Right forelimb (tissue), 1 donor: ENCODE measurements at places on chromosomes 16 and 17.

DNA sequence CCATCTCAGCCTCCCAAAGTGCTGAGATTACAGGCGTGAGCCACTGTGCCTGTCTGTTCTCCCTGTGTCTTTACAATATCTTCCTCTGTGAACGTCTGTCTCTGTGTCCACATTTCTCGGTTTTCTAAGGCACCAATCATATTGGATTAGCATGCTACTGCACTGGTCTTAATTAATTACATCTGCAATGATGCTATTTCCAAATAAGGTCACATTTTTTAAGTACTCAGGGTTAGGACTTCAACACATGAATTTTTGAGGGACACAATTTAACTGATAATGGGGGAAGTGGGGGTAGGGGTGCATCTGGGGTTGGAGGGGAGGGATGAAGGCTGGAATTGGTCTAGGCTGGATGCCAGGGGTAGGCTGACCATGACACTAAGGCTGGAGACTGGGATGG lies 102.6 kb downstream of the N4BP1 start:
- DNase-seq, result no peak

DNA sequence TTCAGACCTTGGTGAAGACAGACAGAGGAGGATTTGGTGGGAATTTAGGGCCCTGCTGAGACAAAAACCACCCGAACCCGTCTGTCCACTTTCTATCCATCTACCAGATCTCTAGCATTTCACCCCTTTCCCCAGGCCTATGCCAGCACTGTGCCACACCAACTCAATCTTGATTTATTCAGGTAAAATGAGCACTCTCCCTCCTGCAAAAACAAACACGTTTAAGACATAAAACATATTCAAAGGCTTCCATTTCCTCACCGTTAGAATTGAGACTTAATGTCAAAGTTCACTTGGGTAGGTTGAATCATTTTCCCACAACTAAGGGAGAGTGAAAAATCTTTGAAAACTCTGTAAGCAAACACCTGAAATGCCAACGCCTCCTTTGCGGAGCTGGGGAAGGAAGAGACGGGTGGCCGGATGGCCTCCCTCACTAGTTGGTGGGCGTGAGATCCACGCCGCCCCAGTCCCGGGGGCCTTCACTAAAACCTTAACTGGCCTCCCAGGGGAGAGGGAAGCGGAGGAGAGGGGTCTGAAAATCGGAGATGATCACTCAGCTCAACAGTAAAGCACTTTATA lies 862 bp downstream of the DCAKD start:
- no peak for DNase-seq

DNA sequence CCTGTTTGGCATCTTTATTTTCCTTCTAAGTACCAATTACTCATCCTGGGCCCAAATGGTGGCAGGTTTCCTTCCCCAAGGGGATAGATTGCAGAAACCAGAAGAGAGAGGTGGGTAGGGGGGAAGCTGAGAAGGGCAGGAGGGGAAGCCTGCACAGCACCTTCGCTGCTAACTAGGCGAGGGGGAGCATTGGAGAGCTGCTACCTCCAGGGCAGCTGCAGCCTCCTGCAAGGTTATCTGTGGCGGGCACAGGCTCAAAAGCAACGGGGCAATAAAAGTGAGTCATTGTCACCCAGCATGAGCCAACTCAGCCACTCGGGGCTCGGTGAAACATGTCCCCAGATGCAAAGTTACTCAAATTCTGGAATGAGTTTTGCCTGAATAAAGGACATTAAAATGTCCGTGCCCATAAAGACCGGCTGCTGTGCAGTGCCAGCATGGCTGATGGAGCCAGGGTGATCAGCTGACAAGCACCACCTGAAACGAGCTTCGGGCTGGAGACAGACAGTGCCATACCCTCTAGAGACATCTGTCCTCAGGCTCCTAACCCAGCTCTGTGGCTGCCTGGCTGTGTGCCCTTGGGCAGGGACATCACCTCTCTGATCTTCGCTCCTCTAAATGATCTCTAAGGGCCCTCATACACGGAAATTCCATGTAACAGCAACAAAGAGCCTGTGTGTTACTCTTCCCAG lies 68.1 kb upstream of the GRIN2A start:
- DNase-seq, result no peak

DNA sequence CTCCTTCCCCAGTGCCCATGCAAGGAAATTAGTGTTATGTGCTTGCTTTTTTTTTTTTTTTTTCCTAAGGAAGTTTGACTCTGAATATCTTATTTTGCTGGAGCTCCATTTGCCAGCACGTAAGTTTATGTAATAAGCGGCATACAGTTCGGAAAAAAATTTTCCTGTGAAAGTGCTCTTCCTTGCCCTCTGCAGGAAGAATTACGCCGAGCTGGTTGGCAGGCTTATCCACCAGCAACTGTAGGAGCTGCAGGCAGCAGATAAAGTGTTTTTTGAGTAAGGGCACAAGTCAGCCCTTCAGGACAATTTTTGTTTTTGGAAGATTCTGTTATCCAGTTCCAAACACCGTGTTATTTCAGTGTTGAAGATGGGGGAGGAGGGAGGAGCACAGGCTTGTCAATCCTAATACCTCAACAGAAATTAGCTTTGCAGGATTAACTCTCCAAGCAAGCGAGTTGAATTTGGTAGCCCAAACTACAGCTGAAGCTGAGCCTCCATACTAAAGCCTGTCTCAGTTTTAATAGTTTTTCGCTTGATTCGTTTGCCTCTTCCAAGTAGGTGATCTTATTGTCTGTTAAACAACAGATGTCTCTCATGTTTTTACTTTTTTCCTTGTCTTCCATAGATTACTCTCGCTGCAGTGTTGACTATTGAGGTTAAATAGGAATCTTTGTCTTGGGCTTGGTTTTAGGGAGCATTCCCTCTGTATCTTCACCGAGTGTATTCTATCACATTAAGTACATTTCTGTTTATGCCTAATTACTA lies 1.1 kb downstream of the SPECC1 start:
- peak; percentile 63 for DNase-seq

DNA sequence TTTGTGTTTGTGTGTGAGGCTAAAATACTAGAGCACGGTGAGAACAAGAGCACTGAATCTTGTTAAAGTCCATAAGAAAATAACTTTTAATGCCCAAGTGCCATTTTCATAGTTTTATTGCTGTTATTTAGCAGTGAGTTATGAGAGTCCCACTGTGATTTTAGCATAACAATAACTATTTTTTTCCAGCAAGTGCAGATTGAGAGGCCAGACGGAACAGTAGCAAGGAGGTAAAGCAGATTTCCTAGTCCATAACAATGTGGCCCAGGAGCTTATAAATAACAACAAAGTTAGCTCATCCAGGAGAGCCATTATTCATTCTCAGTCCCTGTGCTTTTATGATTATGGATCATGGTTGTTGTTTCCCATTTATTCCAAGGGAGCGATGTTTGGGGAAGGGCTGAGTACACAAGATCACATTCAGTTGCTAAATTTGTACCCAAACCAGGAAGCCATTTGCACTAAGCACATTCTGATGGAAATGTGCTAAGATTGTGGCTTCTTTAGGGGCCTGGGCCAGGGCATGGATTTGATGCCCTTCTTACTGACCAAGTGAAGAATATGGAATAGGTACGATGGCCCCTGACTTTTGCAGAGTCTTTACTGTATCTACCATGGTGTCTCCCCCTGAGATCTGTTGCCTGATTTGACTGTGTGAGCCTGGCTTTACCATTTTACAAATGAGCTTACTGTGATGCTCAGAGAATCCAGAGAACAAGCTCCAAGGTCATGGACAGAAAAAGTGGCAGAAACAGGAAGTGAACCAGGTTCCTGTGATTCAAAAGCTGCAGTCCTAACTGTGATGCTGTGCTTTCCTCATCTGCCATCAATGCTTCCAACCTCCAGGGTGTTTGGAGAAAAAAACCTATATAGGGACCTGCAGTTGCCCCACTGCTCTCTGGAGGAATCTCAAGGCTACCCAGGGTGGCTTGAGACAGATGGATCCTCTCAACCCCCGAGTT lies 204.7 kb upstream of the HSBP1 start:
- DNase-seq, result no peak

DNA sequence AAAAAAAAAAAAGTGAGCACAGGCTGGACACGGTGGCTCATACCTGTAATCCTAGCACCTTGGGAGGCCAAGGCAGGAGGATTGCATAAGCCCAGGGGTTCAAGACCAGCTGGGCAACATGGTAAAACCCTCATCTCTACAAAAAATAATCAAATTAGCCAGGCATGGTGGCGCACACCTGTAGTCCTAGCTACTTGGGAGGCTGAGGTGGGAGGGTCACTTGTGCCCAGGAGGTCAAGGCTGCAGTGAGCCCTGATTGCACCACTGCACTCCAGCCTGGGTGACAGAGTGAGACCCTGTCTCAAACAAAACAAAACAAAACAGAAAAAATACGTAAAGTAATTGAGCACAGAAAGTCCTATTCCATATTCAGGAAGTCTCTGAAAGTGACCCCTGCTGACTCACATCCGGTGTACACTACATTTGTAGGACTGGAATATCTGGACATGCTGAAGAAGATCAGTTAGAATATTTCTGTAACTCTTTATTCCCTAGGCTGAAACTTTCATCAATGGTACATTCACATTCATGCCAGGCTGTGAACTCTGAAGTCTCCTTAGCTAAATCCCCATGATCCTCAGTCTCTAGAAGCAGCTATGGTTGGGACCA lies 66.0 kb upstream of the HAS3 start:
- DNase-seq, result no peak

GRCh38 chr17:17626151-17626805 lies 34.8 kb upstream of the PEMT start:
- no peak for DNase-seq

DNA sequence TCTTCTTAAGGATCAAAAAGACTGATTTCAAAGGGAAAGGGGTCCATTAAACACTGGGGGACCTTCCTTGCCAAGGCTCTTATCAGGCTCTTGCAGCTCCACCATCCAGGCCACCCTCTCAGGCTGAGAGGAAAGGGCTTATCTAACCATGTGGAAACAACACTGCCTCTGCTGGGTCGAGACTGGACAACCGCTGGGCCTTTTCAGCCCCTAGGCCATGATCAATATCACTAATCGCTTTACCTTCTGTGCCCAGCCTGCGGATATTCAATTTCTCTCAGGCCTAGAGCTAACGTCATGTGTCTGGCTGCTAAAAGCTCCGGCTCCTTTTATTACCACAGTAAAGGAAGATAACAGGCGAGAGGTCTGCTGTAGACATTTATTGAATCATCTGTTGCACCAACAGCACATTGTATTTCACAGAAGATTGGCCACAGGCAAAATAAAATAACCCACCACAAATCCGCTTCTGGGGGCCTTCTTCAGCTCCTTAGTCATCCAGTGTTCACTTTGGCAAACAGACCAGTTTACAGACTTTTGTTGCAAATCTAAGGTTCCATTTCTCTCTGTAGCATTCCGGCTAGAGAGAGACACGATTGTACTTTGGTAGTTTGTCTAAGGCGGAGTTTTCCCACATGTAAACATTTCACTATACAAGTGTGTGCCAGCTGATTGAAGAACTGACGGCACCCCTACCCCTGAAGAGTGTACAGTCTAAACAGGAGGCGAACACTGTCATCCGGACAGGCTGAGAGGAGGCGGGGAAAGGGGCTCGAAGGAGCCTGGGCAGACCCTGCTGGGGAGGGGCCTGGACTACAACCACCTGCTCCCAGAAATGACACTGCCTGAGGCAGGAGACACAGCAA lies 13.9 kb downstream of the CYB561 start:
- no peak for DNase-seq

DNA sequence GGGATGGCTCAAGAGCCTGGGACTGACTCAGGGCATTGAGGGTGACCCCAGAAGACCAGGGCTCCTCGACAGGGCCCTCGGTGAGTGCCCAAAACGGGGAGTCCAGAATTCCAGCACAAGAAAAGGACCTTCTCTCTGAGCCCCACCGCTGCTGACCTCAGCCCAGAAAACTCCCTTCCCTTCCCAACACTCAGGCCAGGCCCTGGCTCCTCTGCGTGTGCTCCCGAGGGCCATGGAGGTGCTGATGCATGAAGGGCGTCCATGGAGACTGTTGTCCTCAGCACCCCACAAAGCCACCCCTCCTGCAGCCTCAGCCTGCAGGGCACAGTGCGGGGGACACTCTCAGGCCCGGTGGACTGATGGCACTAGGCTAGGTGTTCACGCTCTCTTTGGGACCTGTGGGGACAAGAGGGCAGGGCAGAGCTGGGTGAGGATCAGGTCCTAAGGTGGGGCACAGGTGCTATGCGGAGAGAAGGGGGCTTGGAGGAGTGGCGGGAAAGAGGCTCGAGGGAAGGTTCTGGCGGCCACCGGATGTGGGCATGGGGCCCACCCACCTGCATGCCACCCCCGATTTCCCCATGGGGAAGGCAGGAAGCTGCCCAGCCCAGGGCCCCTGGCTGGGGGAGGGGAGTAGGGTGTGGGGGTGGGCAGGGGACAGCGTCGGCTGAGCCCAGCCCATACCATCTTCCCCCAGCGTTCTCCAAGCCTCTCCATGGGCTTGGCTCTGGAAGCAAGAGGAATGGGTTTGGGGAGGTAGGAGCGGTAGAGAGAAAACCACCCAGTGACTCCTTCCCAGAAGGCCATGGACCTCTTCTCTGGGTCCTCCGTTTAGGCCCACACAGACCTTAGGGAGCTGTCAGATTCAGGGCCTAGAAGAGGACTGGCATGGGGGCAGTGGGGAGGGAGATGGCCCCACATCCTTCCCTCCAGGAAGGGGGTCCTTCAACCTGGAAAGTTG lies 4.5 kb upstream of the TSPOAP1 start:
- DNase-seq, result no peak

DNA sequence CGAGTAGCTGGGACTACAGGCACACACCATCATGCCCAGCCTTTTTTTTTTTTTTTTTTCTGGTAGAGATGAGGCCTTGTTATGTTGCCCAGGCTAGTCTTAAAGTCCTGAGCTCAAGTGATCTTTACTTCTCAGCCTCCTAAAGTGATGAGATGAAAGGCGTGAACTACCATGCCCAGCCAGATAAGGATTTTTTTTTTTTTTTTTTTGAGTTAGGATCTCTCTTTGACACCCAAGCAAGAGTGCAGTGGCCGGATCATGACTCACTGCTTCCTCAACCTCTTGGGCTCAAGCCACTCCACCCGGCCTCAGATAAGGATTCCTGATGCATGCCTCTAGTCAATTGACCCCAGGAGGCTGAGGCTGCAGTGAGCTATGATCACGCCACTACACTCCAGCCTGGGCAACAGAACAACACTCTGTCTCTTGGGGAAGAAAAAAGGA lies 11.2 kb upstream of the PLEKHG4 start:
- no peak for DNase-seq

DNA sequence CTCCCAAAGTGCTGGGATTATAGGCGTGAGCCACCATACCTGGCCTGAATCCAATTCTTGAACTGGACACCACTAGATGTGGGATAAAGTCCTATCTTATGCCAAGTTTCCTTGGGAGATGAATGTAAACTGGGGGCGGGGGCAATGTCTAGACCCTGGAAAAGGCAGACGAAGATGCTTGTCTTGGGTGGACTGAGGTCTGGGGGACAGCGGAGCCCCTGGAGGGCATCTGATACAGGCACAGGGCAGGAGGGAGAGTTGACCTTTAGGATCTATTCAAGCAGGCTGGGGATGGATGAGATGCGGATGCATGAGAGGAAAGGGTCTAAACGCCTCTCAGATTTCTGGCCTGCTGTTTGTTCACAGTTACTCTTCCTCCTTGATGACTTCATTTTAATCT lies 11.7 kb downstream of the C1QTNF1 start:
- peak; percentile 9 for DNase-seq

DNA sequence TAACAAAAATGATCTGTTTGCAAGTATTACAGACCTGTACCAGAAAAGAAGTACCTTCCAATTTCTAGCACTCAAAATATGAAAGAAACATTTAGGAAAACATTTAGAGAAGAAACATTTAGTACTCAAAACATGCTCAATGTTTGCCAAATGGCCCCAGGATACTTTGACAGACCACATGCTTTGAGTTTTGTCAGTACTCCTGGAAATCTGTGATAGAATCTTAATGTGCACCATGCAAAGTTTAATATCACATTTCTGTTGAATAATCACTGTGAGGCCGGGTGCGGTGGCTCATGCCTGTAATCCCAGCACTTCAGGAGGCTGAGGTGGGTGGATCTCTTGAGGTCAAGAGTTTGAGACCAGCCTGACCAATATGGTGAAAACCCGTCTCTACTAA lies 8.5 kb upstream of the ZC3H7A start:
- DNase-seq, result no peak
